ENCODE measurements at places on chromosomes 7 and 10.

DNA sequence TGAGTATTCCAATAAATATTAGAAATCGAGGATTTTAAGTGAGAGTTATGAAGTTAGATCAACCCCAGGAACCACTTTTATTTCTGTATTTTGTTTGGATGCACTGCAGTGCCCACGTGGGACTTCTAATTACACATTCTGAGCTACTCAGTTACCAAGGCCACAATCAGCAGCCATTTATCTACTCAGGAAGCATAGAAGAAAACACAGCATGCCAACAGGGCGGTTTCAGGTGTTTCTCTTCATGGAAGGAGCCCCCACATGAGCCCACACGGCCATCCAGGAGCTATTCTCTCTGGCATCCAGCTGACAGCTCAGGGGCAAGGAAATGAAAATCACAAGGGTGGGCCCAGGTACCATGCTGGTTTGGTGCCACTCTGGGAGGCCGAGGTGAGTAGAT lies 266.5 kb upstream of the MKLN1 start:
- no peak for DNase-seq

GRCh38 chr7:36393826-36394225 lies 4.2 kb downstream of the ANLN start:
- DNase-seq: no peak

GRCh38 chr10:76643511-76643911 lies 994.1 kb downstream of the KCNMA1 start:
- no peak for DNase-seq

- no peak for DNase-seq
Measured at GRCh38 chr10:104336821-104337467, 1.3 kb downstream of the ITPRIP start.

DNA sequence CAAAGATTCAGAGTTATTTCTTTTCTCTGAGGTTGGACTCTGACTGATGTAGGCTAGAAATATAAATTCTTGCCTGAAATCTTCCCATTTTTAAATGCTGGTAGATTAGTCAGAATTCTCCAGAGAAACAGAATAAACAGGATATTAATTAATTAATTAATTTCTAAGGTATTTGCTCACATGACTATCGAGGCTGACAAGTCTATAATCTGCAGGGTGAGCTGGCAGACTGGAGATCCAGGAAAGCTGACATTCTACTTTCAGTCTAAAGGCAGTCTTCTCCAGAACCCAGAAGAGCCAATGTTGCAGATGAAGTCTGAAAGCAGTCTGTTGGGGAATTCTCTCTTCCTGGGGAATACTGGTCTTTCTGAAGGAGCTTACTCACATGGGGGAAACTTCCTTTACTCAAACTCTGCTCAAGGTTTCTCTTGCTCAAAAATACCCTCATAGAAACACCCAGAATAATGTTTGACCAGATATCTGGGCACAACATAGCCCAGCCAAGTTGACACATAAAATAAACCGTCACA lies 189.7 kb downstream of the KIF20B start:
- no peak for DNase-seq

DNA sequence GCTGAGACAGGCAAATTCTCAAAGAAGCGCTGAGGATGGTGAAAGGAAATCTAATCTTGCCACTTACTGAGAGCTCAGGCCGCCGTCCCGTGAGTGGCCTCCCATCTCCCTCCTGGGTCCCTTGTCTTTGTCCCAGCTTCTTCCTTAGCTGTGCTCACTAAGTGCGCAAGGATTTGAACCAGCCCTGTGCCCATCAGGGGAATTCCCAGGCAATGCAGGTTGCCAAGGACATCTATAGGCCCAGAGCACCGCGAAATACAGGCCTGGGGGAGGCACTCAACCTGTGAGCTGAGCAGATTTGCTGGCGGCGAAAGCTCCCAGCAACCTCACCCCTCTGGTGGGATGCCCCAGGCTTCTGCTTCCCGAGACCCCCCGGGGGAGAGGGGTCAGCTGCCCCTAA lies 64.8 kb downstream of the OAT start:
- no peak for DNase-seq

- no peak for DNase-seq
Measured at GRCh38 chr7:146150153-146150552, 33.6 kb downstream of the CNTNAP2 start.

- no peak for DNase-seq
Measured at GRCh38 chr10:12957081-12957480, 44.4 kb downstream of the CCDC3 start.

DNA sequence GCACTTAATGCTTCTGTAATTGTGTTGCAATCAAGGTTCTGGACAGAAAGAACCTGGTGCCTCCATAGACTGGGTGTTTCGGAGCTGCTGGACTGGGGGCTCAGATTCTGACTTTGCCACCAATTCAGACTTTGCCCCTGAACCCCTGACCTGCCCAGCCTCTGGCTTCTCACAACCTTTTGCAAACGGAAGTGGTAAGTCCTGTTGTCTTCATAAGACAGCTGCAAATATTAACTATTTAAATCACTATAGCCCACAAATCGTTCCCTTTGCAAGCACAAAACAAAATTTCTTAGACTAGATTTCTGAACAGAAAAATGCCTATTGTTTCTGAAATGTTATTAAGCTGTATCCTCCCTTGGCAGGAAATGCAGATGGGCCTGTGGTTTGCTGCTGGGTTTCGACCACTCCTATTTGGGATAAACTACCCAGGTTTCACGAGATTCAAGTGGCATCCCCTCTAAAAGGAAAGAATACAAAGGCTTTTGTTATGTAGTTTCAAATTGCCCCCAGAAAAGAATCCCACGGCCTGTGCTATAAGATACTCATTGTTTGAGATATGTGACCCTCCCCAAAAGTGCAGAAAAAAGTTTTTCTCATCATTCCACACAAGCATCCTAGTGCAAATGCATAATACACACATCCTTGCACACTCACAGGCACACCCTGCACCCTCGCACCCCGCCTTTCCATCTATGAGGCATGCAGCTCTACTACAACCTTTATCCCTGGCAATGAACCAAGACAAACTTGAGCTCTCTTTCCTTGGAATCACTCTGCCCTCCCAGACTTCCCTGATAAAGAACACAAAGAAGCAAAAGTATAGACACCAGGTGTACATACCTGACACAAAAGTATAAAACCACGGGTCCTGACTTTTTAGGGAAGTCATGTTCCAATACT lies 209.1 kb downstream of the PRPF18 start:
- DNase-seq: no peak

GRCh38 chr10:35425595-35425994 lies 89.3 kb downstream of the CCNY start:
- no peak for DNase-seq

GRCh38 chr10:43610636-43611035 lies 4.4 kb downstream of the ZNF485 start:
- no peak for DNase-seq

All from HTR-8/SVneo (cell line).